Vagina (tissue), 2 donors: ENCODE measurements at places on chromosomes 7 and 10. TPM values are rescaled to one million over a fixed set of nuclear protein-coding genes. Genes with fewer than 3 reads are reported as not detected.

The GNAT3 gene
- total RNA-seq, result not detected

The SPDYE2 gene
- total RNA-seq, result not detected

The MALRD1 gene
- 2.0 TPM for total RNA-seq

The LDB3 gene
- total RNA-seq, result 4.7 TPM

The IL15RA gene
- 41.0 TPM for total RNA-seq

The SPDYE1 gene
- not detected for total RNA-seq

The CTNNA3 gene
- total RNA-seq, result 0.98 TPM

The C10orf105 gene
- 0.49 TPM for total RNA-seq

The ZPBP gene
- not detected for total RNA-seq

The NRG3 gene
- not detected for total RNA-seq

The GJD4 gene
- not detected for total RNA-seq

The FOXP2 gene
- 29.7 TPM for total RNA-seq

The UCMA gene
- not detected for total RNA-seq

The SHH gene
- 0.25 TPM for total RNA-seq

The NKX1-2 gene
- total RNA-seq, result 0.98 TPM

DNA sequence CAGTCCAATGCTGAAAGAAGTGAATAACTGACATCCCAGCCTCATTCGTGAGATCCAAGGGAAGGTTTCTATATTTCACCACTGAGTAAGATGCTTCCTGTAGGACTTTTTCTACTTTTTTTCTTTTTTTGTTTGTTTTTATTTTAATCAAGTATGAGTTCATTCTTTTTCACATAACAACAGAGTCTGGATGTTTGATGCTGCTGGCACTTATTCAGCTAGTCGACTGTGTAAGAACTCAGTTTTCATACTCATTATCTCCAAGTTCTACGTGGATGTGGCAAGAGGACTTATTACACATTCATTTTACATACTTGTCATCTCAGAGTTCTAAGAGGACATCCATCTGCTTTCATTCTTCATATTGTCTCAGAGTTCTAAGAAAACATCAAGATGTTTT is 86.9 kb downstream of the CPXM2 start:
- no peaks in the 10 kb centered on the region for H3K4me1 ChIP-seq
- H3K36me3 ChIP-seq, result no peaks in the 10 kb centered on the region
- no peaks in the 10 kb centered on the region for H3K27me3 ChIP-seq
- no peak overlapping the region for H3K27ac ChIP-seq

DNA sequence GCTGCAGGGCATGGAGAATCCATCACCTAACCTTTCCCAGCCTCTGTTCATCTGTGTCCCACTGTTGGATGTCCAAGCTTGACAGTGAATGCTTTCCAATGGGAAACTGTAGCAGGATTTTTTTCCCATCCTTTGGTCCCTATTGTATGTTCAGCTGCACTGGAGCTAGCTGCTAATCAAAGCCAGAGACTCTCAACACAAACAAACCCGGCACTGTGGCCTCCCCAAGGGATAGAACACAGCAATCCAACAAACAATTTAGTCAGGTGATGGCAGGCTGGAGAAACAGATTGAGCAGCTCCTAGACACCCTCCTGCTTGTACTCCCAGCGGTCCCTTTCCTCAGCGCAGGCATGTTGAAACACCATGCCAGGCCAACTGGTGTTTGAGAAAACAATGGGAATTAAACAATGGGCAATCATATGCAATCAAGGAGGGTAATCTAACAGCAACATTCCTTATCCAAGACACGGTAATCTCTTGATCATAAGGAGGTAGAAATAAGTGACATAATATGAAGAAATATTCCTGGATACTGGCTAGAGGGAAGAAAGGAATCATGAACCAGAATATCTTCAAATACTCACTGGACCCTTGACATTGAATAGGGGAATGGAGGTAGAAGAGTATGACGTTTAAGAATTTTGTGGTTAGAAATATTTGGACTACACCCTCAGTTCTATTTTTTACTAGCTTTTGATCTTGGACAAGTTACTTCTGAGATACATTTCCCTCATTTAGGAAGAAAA is 15.0 kb downstream of the PTN start:
- no peak for DNase-seq
- H3K27ac ChIP-seq, result no peak overlapping the region
- H3K4me1 ChIP-seq, result no peaks in the 10 kb centered on the region
- H3K36me3 ChIP-seq, result no peaks in the 10 kb centered on the region
- H3K4me3 ChIP-seq, result no peak overlapping the region

DNA sequence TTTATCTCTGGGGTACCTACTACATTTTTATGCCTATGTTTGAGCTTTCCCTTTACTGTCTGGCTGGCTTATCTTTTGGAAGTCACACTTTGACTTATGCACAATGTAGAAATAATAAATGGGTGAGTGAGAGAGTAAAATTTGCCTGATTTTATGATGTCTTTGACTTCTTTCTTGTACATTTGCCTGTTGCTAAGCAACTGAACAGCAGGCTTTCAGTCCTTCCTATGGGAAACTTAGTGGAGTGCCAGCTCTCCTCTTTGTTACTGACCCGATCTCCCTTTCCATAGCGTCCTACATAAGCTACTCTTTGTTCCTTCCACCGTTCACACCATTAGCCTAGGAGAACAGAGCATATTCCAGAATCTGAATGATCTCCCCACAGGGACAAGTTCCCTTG is 4.2 kb downstream of the TAS2R60 start:
- H3K27ac ChIP-seq, result no peak overlapping the region
- H3K36me3 ChIP-seq, result no peaks in the 10 kb centered on the region
- no peak overlapping the region for H3K4me3 ChIP-seq
- no peaks in the 10 kb centered on the region for H3K27me3 ChIP-seq

GRCh38 chr7:132424821-132425724 is 151.2 kb downstream of the PLXNA4 start:
- no peak overlapping the region for H3K4me3 ChIP-seq
- H3K4me1 ChIP-seq, result no peaks in the 10 kb centered on the region
- H3K27ac ChIP-seq, result no peak overlapping the region
- H3K36me3 ChIP-seq, result no peaks in the 10 kb centered on the region
- no peak for DNase-seq

DNA sequence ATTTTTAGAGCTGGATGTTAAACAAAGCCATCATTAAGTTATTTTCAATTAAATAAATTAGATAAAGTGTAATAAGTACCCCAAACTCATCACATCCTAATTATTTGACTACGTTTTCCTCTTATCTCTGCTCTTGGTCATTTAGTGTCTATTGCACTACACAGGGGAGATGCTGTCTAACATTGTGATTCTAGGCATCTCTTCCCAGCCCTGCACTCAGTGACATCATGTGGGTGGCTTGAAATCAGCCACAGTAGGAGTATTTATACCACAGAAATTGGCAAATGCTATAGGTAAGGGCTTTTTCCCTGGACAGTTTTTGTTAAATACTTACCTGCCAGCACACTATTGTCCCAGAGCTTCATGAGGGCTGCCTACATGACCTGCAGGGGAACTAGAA is 21.3 kb upstream of the TMEM72 start:
- H3K4me3 ChIP-seq, result no peak overlapping the region
- no peaks in the 10 kb centered on the region for H3K36me3 ChIP-seq
- no peaks in the 10 kb centered on the region for H3K4me1 ChIP-seq

DNA sequence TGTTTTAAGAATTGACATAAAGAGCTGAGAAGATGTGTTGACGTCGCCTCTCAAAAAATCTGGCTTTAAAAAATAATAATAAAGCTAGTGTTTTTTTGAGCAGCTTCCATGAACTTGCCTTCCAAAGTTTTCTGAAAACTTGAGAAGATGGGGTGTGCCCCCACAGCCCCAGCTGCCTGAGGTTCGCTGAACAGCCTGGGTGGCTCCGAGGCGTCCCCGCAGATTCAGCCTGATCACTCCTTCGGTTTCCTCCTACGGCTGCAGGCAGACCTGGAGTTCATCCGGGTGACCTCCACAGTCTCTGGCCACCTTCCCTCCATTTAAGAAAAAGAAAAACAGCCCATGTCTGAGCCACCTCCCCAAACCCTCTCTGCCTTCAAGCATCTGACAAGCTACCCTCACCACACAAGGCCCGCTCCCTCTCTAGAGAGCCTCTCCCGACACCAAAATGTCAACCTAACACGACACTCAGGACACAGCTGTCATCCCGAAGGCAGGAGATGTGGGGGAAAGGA is 177.8 kb downstream of the PTPRN2 start:
- no peak for DNase-seq
- H3K4me3 ChIP-seq, result no peak overlapping the region
- H3K27ac ChIP-seq, result no peak overlapping the region
- no peaks in the 10 kb centered on the region for H3K36me3 ChIP-seq
- no peaks in the 10 kb centered on the region for H3K4me1 ChIP-seq

DNA sequence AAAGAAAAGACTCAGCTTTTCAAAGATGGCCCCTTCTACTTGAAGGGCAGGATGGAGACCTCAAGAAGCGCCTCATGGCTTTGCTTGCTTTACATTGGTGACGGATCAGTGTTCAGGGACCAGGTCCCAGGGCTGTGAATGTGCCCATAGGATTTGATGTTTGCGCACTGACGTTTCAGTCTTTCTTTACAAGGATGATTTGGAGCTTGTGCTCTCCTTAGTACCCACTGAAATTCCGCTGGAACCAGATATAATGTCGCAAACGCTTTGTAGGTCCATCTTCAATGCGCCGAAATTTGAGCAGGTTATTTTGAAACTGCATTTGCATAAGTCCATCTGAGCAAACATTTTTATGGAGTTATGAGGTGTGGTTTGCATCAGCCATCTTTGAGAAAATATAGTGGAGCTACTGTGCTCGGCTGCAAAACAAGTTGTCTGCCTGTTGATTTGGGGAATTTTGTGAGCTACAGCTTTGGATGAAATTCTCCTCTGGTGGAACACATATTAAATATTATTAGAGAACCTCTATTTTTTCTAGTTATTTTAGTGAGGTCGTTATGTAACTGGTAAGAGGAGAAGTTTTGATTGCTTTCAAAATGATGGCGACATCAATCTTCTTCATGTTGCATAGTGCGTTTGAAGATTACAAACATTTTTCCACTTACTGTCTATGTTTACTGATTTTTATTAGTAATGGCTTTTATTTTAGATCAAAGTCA is 2.4 kb downstream of the RBM20 start:
- H3K4me3 ChIP-seq, result no peak overlapping the region
- peaks cover 17% of the 10 kb centered on the region for H3K4me1 ChIP-seq

DNA sequence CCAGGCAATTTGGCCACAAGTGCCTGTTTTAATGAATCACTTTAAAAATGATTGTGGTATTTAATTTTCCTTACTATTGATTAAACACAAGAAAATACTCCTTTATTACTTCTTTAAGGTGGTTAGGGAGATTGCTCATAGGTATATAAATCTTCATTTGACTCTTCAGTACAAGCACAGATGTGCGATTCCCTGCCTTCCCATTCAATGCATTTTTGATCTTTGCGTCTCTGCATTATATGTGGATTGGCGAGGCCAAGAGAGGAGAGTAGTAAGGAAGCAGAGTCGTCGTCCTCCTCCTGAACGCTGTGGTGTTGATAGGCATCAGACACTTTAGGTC is 683.7 kb downstream of the LRMDA start:
- no peaks in the 10 kb centered on the region for H3K27me3 ChIP-seq
- no peaks in the 10 kb centered on the region for H3K36me3 ChIP-seq
- no peak for DNase-seq

DNA sequence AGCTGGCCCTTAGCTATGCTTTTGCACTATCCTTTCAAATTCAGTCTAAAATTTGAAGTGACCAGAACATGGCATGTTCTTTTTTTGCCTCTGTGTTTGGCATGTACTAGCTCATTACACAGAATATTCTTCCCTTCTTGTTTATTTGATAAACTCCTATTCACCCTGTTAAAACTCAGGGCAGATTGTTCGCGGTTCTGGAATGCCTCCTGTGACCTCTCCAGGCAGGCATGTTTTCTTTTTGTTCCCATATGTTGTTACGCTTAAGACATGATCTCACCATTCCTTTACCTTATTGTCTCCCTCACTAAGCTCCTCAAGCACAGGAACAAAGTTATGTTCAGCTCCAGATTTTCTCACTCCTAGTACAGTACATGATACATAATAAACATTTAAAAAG is 181.7 kb downstream of the CCSER2 start:
- no peaks in the 10 kb centered on the region for H3K4me1 ChIP-seq
- H3K27ac ChIP-seq, result no peak overlapping the region
- H3K27me3 ChIP-seq, result no peaks in the 10 kb centered on the region
- no peak for DNase-seq
- no peaks in the 10 kb centered on the region for H3K36me3 ChIP-seq

GRCh38 chr7:84490661-84491060 is 296.1 kb upstream of the SEMA3A start:
- no peaks in the 10 kb centered on the region for H3K27me3 ChIP-seq
- no peak overlapping the region for H3K4me3 ChIP-seq
- no peaks in the 10 kb centered on the region for H3K4me1 ChIP-seq
- no peaks in the 10 kb centered on the region for H3K36me3 ChIP-seq
- no peak overlapping the region for H3K27ac ChIP-seq

GRCh38 chr7:81682873-81683272 is 87.0 kb downstream of the HGF start:
- DNase-seq, result no peak
- no peaks in the 10 kb centered on the region for H3K36me3 ChIP-seq
- no peak overlapping the region for H3K27ac ChIP-seq
- H3K4me1 ChIP-seq, result peaks cover 6% of the 10 kb centered on the region
- H3K4me3 ChIP-seq, result no peak overlapping the region
- H3K27me3 ChIP-seq, result no peaks in the 10 kb centered on the region

GRCh38 chr10:62019013-62019684 is 117.7 kb downstream of the ARID5B start:
- DNase-seq, result no peak
- no peaks in the 10 kb centered on the region for H3K36me3 ChIP-seq
- no peaks in the 10 kb centered on the region for H3K27me3 ChIP-seq
- no peak overlapping the region for H3K4me3 ChIP-seq
- peak overlapping the region; percentile 55 for H3K27ac ChIP-seq

GRCh38 chr10:45627412-45628048 is 45.0 kb downstream of the ZFAND4 start:
- H3K36me3 ChIP-seq, result no peaks in the 10 kb centered on the region
- H3K27me3 ChIP-seq, result no peaks in the 10 kb centered on the region

DNA sequence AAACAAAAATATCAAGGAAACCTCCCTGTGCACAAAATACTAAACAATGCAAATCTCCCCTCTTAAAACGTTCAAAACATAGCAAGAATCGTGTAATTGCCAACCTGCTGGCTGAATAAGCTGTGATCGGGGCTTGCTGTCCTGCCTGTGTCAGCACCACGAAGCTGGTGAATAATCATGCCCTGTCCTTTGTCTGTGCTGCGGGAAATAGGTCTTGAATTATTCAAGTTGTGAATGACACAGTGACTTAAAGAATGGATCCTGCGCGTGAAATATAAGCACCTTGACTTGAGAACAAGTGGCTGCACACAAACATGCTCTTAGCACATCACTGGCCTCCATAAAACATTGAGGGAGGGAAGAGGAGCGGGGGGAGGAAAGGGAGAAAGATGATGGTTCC is 130.2 kb downstream of the OAT start:
- DNase-seq, result no peak
- no peaks in the 10 kb centered on the region for H3K4me1 ChIP-seq
- H3K36me3 ChIP-seq, result no peaks in the 10 kb centered on the region
- no peak overlapping the region for H3K27ac ChIP-seq
- H3K4me3 ChIP-seq, result no peak overlapping the region

DNA sequence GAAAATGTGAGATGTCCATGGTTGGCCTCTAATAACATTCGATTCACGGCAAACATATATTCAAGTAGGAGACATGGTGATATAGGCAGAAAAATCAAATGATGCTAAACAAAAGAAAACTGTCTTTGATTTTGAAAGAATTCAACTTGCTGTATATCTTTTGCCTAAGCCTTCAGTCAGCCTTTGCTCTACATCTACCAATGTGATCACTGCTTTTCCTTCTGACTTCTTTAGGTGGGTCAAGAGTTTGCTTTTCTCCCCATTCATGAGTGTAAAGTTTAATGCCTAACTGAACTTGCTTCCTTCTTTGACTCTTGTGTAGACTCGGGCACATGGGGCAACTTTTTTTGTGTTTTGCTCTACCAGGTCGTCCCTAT is 417 bp upstream of the HIF1AN start:
- DNase-seq, result no peak
- no peaks in the 10 kb centered on the region for H3K27me3 ChIP-seq
- H3K4me1 ChIP-seq, result peaks cover 30% of the 10 kb centered on the region
- H3K27ac ChIP-seq, result peak overlapping the region; percentile 59
- H3K36me3 ChIP-seq, result no peaks in the 10 kb centered on the region
